ENCODE measurements at places on chromosomes 13 and 19.

DNA sequence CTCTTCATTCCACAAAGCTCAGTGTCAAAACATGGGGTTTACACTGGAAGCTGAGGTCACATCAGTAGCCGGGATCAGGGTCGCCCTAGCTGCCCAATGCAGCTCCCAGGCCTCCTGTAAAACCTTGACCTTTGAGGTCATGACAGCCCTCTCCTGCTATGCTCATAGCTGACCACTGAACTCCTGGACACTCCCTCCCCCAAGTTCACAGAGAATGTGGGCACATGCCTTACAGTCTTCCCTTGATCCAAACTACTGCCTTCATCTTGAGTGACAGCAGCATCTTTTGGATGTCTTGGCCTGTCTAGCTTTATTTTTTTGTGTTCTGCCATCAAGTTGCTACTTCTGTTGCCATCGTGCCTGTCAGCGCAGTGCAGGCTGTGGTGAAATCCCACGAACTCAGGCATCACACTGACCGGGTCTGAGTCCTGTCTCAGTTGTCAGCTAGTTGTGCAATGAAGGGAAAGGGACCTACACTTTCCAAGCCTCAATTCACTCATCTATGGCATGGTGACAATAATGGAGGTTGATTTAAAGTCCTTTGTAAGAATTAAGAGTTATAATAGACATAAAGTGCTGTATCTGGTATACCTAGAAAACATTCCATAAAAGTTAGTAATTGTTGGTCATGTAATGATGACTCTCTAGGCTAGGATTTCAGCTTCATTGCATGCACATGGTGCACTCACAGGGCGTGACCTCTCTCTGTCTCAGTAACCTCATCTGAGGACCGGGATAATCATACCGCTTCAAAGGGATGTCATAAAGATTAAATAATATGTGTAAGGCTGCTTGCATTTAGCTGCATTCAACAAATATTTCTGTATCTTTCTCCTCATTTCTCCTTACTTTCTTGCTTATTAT, 16.4 kb upstream of the ALOX5AP start:
- DNase-seq, result no peak

GRCh38 chr19:49653466-49653806, 11.4 kb downstream of the SCAF1 start:
- no peak for DNase-seq

- DNase-seq, result no peak
Observed at GRCh38 chr13:114056205-114057013, 76.0 kb downstream of the RASA3 start.

- DNase-seq, result no peak
Observed at GRCh38 chr13:51317262-51317661, 22.2 kb upstream of the SERPINE3 start.

DNA sequence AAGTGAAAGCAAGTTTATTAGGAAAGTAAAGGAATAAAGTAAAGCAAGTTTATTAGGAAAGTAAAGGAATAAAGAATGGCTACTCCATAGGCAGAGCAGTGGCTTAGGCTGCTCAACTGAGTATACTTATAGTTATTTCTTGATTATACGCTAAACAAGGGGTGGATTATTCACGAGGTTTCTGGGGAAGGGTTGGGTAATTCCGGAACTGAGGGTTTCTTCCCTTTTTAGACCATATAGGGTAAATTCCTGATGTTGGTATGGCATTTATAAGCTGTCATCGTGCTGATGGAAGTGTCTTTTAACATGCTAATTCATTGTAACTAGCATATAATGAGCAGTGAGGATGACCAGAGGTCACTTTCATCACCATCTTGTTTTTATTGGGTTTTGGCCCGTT, 194.3 kb downstream of the DLEU7 start:
- DNase-seq, result no peak

DNA sequence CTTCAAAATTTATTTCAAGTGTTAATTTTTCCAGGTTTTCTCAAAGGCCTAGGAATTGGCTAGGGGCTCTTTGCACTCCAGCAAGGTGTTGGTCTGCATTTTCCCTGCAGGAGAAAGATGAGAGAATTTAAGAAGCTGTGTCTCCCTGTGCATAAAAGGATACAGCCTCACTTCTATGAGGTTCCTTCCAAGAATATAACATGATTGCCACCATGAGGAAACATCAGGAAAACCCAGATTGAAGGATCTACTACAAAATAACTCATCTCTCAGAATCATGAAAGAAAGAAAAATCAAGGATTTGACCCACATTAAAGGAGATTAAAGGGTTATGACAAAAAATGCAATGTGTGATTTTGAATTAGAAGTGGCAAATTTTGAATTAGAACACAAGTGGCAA, 69.9 kb downstream of the RUBCNL start:
- DNase-seq, result no peak

- no peak for DNase-seq
Observed at GRCh38 chr13:66774046-66774445, 456.1 kb downstream of the PCDH9 start.

DNA sequence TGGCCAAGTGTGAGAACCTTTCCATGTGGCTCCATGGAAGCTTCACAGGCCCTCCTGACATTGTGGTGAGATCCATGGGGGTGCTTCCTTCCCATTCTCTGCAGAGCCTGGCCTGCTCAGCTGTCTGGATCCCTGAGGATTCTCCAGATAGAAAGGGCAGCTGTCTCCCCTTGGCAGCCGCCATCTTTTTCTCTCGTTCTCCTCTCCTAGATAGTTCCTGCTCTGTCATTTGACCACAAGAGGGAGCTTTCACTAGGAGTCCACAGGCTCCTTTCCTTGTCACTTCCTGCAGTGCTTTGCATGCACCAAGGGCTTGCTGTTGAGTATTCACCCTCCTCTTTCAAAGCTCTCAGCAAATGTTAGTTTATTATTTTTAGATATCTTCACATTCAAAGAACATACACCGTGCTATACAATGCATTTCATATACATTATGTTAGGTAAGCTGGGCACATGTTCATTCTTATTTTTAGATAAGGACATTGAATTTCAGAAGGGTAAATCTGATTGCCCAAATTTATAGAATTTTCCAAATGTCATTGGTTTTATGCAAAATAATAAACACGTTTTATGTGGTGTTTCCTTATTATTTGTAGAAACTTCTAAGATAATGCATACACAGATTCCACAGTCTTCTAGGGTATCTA, 133.2 kb downstream of the FRY start:
- DNase-seq, result no peak

DNA sequence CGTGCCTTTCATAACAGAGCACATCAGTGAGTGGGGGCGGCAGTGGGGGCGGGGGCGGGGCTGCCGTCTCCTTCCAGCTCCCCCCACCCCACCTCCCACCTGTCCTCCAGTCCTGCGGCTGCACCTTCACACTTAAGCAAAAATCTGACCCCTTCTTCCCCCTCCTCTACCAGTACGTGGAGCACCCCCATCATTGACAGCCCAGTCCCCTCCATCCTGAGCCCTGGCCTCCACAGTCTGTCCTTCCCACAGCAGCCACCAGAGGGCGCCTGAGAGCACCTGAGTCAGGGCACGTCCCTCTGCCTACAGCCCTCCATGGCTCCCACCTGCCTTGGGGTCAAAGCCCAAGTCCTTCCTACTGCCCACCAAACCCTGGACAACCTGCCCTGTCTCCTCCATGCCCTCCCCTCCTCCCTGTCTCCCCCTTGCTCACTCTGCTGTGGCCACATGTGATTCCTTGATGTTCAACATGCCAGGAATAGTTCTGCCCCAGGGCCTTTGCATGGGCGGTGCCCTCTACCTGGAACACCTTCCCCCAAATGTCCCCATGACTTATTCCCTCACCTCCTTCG, 4.0 kb downstream of the EBI3 start:
- DNase-seq, result peak; percentile 26

All from stimulated activated CD8-positive, alpha-beta memory T cell treated with anti-CD3 and anti-CD28 coated beads, Interleukin-15, amount 100 ng/mL, for 4 hours (primary cell).